ENCODE measurements at places on chromosomes 7 and 10. TPM values are rescaled to one million over a fixed set of nuclear protein-coding genes. Genes with fewer than 3 reads are reported as not detected.

- H3K4me1 ChIP-seq, result peaks cover 26% of the 10 kb centered on the region
- peak; percentile 98 for DNase-seq
- H3K4me3 ChIP-seq, result no peak overlapping the region
- no peaks in the 10 kb centered on the region for H3K27me3 ChIP-seq
- no peaks in the 10 kb centered on the region for H3K36me3 ChIP-seq
Observed at GRCh38 chr10:59622320-59623132, 87.1 kb downstream of the SLC16A9 start.

- H3K27me3 ChIP-seq, result no peaks in the 10 kb centered on the region
- no peak for DNase-seq
- no peaks in the 10 kb centered on the region for H3K36me3 ChIP-seq
- no peaks in the 10 kb centered on the region for H3K4me1 ChIP-seq
Observed at GRCh38 chr7:105245398-105246114, 143.2 kb downstream of the SRPK2 start.

DNA sequence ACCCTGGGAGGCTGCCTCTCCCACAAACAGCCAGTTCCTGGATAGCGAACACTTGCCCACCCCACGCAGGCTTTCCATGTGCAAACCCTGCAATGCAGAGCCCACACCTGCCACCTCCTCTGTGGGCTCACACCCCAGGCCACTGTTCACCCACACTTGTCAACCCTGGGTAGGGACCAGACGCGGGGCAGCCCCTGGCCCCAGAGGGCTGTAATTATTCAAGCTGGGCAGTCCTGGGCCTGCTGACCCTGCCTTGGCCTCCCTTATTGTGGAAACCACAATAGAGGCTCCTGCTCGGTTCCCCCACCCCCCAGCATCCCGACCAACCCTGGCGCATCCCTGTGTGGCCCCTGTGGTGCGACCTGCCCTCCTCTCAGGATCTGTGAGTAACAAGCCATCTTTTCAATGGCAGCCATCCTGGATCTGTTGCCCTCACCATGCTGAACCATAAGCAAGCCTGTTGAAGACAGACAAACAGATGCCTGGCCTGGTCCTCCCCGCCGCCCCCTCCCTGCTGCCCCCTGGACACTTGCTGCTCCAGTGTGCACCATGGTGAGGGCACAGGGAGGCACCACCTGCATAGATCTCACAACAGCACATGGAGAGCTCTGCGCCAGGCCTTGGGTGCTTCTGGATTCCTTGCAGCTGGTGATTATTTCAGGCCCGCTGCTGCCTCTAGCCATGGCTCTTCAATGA is 15.8 kb upstream of the UBE3C start:
- no peaks in the 10 kb centered on the region for H3K36me3 ChIP-seq
- H3K27me3 ChIP-seq, result no peaks in the 10 kb centered on the region
- H3K27ac ChIP-seq, result no peak overlapping the region

GRCh38 chr10:100882671-100883311 is 30.0 kb upstream of the SLF2 start:
- no peak for DNase-seq
- H3K4me1 ChIP-seq, result no peaks in the 10 kb centered on the region
- no peak overlapping the region for H3K27ac ChIP-seq
- no peaks in the 10 kb centered on the region for H3K36me3 ChIP-seq

DNA sequence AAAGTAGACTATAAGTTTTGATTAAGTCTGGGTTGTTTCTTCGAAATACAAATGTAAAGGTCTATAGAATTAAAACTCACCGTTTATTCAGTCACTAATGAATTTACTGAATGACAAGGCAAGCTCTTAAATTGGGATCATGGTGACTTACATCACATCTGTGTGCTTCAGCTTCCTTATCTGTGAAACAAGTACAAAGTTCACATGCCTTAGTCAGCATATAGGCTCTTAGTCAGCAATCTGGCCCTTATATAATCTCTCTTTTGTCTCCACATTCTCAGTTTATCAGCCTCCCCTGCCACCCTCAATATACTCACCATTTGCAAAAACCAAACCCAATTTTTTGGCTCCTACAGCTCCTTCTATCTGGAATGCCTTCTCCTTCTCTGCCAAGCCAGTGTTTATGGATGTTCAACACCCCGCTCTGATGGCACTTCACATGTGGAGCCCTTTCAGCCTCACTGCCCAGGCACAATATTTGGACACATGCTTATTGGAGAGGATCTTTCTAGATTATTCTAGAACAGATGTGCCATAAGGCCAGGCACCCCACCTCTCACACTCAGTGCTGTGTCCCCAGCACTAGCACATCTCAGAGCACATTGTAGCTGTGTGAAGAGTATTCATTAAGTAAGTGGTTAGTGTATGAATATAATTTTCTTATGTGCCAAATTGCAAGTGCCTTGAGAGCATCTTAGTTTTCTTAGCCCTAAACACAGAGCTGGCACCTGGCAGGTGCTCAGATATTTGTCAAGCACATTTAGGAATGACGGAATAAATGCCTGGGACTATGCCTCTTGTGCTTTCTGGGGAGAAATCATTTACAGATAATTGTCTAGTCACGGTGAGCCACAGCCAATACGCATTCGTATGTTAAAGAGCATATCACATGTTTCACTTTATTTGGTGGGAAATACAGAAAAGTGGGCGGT is 9.8 kb upstream of the LAMB1 start:
- no peak overlapping the region for H3K4me3 ChIP-seq
- peak; percentile 77 for DNase-seq
- peaks cover 73% of the 10 kb centered on the region for H3K4me1 ChIP-seq
- peak overlapping the region; percentile 85 for H3K27ac ChIP-seq

GRCh38 chr7:78420001-78420400 is 621.4 kb downstream of the PHTF2 start:
- no peak for DNase-seq
- no peak overlapping the region for H3K4me3 ChIP-seq
- no peaks in the 10 kb centered on the region for H3K36me3 ChIP-seq

DNA sequence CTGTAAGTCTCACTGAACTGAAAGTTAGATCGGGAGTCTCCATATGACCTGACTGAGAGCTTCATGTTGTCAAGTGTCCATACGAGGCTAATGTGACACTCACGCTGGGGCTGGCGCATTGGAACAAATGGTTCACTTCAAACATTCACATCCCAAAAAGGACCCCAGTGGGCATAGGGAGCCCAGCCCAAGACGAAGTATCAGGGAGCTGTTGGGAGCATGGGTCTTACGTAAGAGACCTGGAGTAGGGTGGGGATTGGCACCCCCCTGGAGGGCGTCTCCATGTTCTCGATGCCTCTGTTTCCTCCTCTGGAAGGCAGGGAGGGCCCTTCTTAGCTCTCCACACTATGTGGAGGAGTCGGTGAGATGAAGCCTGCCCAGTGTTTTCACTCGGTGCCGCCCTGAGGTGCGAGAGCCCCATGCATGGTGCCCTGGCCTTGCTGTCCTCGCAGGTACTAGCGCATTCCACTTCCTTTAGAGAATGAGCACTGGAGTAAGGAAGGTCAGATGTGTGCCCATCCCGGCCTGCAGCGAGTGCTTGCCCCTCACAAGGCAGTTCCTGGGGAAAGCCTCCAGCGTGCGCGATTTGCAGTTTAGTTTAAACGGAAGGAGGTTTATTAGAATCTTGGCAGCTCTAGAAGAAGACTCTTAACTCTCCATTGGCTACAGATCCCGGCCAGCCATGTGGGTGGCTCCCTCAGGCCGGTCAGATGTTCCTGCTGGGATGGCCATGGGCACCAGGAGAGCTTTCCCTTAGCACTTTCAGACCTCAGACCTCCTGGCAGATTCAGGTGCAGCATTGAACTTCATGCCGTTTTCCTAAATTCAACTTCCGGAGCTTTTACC is 64.4 kb downstream of the PTPRE start:
- no peak for DNase-seq
- no peaks in the 10 kb centered on the region for H3K27me3 ChIP-seq
- H3K4me3 ChIP-seq, result no peak overlapping the region

DNA sequence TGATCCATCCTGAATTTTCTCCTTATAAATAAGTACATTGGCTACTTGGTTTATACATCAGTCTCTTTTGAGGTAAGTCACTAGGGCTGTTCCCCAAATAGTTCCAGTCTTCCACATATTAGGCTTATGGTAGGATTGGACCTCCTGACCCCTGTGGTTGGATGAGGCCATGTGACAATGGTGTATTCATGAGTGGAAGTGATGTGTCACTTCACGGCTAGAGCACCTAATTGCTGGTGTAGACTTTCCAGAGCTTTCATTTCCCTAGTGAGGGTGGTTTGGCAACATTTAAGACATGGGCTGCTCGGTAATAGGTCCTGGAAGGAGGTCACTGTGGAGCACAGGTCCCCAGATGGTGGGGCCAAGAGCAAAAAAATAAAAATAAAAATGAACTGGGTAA is 141.2 kb upstream of the ABCB5 start:
- no peak overlapping the region for H3K4me3 ChIP-seq
- no peaks in the 10 kb centered on the region for H3K36me3 ChIP-seq
- no peaks in the 10 kb centered on the region for H3K4me1 ChIP-seq
- H3K27me3 ChIP-seq, result no peaks in the 10 kb centered on the region

DNA sequence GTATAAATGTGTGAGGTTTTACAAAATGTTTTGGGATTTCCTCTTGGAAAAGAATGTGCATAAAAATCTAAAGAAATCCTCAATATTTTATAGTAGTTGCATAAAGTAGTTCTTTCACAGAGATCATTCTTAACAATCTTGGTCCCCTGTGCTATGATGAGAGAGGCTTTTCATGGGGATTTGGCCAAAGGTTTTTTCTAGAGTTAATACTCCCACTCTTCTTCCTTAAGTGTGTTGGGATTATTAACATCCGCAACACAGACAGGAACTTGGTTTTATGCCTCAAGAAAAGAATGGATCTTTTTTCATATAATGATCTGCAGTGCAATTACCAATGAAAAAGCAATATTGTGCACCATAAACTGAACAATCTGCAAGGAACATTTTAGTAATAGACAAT is 71.5 kb downstream of the AGMO start:
- H3K27ac ChIP-seq, result no peak overlapping the region
- H3K4me3 ChIP-seq, result no peak overlapping the region
- no peak for DNase-seq
- no peaks in the 10 kb centered on the region for H3K4me1 ChIP-seq
- H3K36me3 ChIP-seq, result no peaks in the 10 kb centered on the region

- H3K4me3 ChIP-seq, result no peak overlapping the region
- H3K4me1 ChIP-seq, result no peaks in the 10 kb centered on the region
- H3K27ac ChIP-seq, result no peak overlapping the region
- H3K27me3 ChIP-seq, result no peaks in the 10 kb centered on the region
Observed at GRCh38 chr10:115867305-115867704, 405.7 kb downstream of the GFRA1 start.

DNA sequence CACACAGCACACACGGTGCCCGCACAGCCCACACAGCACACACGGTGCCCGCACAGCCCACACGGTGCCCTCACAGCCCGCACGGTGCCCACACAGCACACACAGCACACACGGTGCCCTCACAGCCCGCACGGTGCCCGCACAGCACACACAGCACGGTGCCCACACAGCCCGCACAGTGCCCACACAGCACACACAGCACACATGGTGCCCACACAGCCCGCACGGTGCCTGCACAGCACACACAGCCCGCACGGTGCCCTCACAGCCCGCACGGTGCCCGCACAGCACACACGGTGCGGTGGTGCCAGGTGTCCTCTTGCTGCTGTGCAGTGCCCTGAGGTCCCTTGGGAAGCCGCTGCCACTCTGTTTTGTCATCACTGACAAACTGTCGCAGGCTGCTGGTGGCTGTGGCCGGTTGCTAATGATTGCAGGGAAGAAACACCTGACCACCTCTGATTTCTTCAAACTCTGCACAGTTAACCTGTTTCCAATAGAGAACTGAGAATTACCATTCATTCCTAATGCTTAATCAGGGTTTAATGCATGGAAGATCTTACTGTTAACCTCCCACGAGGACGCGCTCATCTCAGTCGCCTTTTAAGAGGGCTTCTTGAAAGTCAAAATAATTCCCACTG is 66.9 kb downstream of the GLRX3 start:
- H3K27ac ChIP-seq, result no peak overlapping the region
- H3K27me3 ChIP-seq, result no peaks in the 10 kb centered on the region
- no peak overlapping the region for H3K4me3 ChIP-seq
- H3K4me1 ChIP-seq, result no peaks in the 10 kb centered on the region
- DNase-seq, result no peak

- H3K27me3 ChIP-seq, result no peaks in the 10 kb centered on the region
- H3K4me1 ChIP-seq, result peaks cover 32% of the 10 kb centered on the region
- DNase-seq, result no peak
- no peaks in the 10 kb centered on the region for H3K36me3 ChIP-seq
- H3K27ac ChIP-seq, result no peak overlapping the region
Observed at GRCh38 chr10:86651021-86651471, 3.3 kb upstream of the OPN4 start.

- DNase-seq, result no peak
- no peaks in the 10 kb centered on the region for H3K36me3 ChIP-seq
- no peaks in the 10 kb centered on the region for H3K27me3 ChIP-seq
- no peaks in the 10 kb centered on the region for H3K4me1 ChIP-seq
- H3K27ac ChIP-seq, result no peak overlapping the region
Observed at GRCh38 chr7:145478541-145478940, 638.1 kb upstream of the CNTNAP2 start.

DNA sequence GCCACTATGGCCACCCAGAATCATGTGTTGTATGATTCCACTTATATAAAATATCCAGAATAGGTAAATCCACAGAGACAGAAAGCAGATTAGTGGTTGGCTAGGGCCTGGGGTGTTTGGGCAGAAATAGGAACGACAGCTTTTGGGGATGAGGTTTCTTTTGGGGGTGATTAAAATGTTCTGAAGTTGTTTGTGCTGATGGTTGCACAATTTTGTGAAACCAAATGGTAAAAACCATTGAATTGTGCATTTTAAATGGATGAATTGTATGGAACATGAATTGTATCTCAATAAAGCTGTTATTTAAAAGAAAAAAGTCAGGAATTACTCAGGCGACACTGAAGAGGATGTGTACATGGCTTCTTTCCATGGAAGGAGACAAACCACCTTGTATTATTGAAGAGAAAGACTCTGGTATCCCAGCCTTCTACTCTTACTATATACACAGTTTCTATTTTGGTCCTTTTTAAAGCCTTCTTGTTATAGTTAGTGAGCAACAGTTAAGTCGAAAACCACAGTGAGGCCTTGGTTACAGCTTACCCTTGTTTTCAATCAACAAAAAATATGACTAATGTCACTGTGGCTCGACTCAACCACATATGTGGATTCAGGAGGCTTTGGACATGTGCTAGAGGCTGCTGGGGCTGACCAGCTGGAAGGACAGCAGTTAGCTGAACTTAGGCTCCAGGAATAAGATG is 57.1 kb upstream of the KMT2E start:
- no peak overlapping the region for H3K4me3 ChIP-seq
- H3K4me1 ChIP-seq, result peaks cover 14% of the 10 kb centered on the region
- no peaks in the 10 kb centered on the region for H3K27me3 ChIP-seq
- H3K27ac ChIP-seq, result peak overlapping the region; percentile 89
- DNase-seq, result peak; percentile 84

DNA sequence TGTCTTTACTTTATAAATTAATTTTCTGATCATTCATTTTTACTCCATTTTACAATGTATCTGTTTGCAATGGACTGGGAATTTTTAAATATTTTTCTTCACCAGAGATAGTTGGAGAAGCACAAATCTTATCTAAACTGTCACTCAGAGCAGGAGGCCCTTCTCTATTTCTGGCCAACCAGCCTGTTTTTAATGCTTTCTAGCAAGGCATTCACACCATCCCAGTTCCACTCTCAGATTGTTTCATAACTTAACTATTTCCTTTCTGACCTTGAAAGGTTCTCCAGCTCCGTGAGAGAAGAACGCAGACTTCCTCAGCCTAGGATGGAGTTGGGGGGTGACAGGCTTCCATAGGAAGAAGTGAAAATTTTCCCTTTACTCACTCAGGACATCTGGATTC is 155.8 kb downstream of the SKIDA1 start:
- peaks cover 12% of the 10 kb centered on the region for H3K4me1 ChIP-seq
- no peak overlapping the region for H3K27ac ChIP-seq
- no peaks in the 10 kb centered on the region for H3K36me3 ChIP-seq
- no peaks in the 10 kb centered on the region for H3K27me3 ChIP-seq

Gene EPDR1
- 22.7 TPM for total RNA-seq

Gene PAX2
- not detected for total RNA-seq

Gene CLDN4
- total RNA-seq, result 724 TPM

Gene ITPRID1
- total RNA-seq, result not detected

Gene ADARB2
- total RNA-seq, result not detected

Gene ZDHHC4
- total RNA-seq, result 28.9 TPM

Gene TMEM270
- not detected for total RNA-seq

Measured in PC-3 (cell line).